ENCODE measurements at places on chromosomes 11 and 22. TPM values are rescaled to one million over a fixed set of nuclear protein-coding genes. Genes with fewer than 3 reads are reported as not detected.

The NUDT8 gene
- 5.3 TPM for total RNA-seq

The IGF2 gene
- total RNA-seq = 9,662 TPM

The CXCR5 gene
- total RNA-seq = 0.11 TPM

The INS gene
- total RNA-seq = not detected

The P2RX6 gene
- not detected for total RNA-seq

The PLAAT4 gene
- total RNA-seq = not detected

Data from placental epithelial cell (primary cell).